ENCODE measurements at places on chromosomes 3 and 15.
A peak's percentile ranks its signal among the peaks of the same experiment; 100 is the strongest.

GRCh38 chr15:101135532-101136166 is 116.2 kb downstream of the CHSY1 start:
- DNase-seq: no peak

- DNase-seq: no peak
Measured at GRCh38 chr3:112314649-112315048, 18.3 kb upstream of the CD200 start.

DNA sequence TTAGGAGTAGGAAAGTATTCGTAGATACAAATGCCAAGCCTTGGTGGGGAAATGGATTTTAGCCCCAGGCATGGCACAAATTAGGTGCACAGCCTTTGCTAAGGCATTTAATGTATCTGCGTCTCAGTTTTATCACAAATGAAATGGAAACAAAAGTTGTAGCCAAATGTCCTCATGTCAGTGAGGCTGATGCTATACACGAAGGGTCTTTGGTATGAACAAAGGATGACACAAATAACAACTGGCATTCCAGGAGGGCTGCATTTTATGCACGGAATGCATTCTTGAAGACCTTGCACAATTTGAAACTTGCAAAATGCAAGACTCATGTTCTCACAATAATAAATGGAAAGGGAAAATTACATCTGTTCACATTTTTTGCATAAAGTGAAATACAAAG is 181.9 kb downstream of the SV2B start:
- DNase-seq: no peak

GRCh38 chr3:52097851-52098507 is 41.6 kb upstream of the DUSP7 start:
- no peak for DNase-seq

DNA sequence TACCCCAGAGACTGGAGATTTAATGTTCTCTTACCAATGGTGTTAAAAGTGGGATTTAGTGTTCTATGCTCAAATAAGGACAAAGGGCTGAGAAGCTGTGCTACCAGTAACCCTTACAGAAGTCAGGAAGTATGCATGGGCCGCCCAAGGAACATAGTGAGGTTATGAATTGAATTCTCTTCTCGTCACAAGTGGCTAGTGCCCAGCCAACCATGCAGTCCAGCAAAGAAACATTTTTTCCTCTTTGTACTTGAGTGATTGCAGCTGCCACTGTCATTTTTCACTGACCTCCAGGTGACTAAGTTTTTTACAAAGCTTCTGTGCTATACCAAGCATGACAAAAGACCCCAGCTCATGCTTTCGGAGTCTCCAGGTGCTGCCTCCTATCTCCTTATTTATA is 110.6 kb upstream of the DCBLD2 start:
- no peak for DNase-seq

DNA sequence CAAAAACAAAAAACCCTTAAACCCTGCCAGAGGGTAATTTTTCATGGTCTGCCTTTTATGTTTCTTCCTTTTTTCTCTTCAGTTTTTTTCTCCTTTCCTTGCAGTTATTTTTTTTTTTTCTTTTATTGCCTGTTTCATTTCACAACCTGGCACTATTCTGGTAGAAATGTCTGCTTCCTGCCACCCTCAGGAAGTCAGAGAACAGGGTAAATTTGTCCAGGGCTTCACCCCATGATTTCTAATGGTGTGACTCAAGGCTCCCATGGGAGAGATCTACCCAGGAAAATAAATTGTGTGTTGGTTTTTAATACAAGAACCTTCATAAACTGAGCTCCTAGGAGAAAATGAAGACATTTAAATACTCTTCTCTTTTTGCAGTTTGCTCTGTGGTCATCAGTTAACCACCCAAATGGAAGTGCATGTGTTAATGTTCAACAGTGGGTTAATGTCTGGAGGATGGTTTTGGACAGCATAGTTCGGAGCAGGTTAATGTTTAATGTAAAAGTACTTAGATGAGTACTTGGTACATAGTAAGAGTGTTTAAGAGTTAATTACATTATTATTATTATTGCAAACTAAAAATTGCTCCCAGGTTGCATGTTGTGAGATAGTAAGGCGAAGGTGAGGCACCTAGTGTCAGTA is 45.9 kb downstream of the CGNL1 start:
- no peak for DNase-seq

- no peak for DNase-seq
Measured at GRCh38 chr3:42658091-42658770, 4.7 kb downstream of the ZBTB47 start.

DNA sequence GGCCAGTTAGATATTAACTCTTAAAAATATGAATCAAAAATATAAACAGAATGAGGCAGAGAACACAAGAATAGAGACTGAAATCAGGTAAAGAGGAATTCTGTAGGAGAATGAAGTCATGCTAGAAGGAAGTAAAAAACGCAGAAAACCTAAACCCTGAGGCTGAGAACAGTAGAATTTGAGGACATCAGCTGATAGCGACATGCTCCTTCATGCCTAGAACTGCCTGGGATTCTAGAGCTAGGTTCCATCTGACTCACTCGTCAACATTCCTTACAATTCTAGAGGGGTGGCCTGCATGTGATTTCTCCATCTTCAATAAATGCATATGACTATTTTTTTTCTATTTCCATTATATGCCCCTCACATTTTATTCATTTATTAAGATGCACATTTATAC is 343.0 kb downstream of the ROBO1 start:
- DNase-seq: no peak

DNA sequence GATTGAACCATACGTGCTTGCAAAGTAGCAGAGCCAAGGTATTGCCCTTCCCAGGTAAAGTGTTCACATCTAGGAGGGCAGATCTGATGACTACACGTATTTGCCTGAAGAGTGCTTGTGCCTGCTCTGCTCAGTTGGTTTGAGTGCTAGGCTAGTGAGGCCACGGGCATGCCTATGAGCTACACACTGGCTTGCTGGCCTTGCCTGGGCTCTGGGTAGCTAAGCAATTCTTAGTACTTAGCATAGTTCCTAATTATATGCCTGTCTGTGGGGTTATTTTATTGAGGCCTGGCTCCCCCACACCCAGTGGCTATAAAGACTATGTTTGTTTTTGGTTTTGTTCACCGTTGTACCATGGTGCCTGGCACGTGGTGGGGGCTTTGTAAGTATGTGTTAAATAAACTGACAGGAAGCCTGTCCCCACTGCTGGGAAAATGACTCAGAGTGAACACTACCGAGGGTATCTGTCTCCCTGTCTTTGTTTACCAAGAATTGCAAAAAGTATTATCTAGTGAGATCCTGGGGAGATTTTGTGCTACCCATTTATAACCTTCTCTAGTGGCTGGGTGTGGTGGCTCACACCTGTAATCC is 72.1 kb upstream of the ETV5 start:
- no peak for DNase-seq

GRCh38 chr15:65054333-65055200 is 9.4 kb downstream of the SLC51B start:
- DNase-seq: peak; percentile 54

GRCh38 chr15:78716651-78717050 is 75.6 kb upstream of the CHRNB4 start:
- no peak for DNase-seq

GRCh38 chr15:31467361-31467760 is 140.7 kb downstream of the KLF13 start:
- no peak for DNase-seq

- no peak for DNase-seq
Measured at GRCh38 chr3:27454914-27455313, 29.3 kb downstream of the SLC4A7 start.

DNA sequence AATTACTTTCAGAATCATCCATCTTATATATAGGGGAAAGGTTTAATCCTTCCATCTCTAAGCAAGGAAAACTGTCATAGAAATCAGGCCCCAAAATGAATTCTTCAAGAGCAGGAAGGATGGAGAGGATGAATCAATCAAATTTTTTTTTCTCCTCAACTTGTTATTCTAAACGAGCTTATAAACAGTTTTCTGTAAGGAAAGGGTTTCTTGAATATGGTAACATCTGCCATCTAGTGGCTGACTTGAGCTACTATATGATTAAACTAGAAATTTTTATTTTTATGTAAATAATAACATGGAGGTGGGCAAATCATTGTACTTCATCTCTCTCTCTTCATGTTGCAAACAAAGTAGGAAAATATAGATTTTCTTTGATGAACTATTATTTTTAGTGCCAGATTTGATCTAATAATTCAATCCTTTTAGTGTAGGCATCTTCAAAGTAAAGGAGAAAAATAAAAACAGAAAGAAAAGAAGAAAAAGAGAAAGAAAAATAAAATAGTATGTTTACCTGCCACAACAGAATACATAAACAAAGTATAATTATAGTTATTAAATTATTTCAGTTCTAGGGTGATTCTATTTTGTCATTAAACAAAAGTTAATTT is 146.6 kb downstream of the SERPINI1 start:
- DNase-seq: no peak

- DNase-seq: peak; percentile 43
Measured at GRCh38 chr3:48739955-48740823, 23.2 kb upstream of the IP6K2 start.

All from hematopoietic multipotent progenitor cell (in vitro differentiated cells).